Tibial nerve (tissue), 4 donors: ENCODE measurements at places on chromosomes 5 and 9.

GRCh38 chr9:105861972-105862371, 167.6 kb downstream of the TMEM38B start:
- DNase-seq: no peak

DNA sequence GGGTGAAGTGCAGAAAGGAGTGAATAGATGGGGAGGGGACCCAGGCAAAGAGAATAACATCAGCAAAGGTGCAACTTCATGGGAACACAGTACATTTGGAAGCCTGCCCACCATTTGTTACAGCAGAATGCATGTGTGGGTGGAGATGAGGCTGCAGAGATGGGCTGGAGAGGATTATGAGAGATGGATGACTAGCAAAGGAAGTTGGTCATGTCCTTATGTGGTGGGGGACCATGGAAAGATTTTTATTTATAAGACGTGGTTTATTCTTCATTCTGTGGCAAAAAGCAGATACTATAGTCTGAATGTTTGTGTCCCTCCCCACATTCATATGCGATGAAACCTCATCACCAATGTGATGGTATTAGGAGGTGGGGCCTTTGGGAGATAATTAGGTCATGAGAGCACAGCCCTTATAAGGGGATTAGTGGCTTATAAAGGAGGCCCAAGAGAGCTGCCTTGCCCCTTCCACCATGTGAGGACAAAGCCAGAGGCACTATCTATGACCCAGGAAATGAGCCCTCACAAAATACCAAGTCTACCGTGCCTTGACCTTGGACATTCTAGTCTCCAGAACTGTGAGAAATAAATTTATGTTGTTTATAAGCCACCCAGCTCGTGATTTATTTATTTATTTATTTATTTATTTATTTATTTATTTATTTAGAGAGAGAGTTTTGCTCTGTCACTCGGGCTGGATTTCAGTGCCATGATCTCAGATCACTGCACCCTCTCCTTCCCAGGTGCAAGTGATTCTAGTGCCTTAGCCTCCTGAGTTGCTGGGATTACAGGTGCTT, 483.7 kb downstream of the RAB3C start:
- DNase-seq: no peak

GRCh38 chr9:123757547-123757946, 172.4 kb downstream of the DENND1A start:
- DNase-seq: no peak

DNA sequence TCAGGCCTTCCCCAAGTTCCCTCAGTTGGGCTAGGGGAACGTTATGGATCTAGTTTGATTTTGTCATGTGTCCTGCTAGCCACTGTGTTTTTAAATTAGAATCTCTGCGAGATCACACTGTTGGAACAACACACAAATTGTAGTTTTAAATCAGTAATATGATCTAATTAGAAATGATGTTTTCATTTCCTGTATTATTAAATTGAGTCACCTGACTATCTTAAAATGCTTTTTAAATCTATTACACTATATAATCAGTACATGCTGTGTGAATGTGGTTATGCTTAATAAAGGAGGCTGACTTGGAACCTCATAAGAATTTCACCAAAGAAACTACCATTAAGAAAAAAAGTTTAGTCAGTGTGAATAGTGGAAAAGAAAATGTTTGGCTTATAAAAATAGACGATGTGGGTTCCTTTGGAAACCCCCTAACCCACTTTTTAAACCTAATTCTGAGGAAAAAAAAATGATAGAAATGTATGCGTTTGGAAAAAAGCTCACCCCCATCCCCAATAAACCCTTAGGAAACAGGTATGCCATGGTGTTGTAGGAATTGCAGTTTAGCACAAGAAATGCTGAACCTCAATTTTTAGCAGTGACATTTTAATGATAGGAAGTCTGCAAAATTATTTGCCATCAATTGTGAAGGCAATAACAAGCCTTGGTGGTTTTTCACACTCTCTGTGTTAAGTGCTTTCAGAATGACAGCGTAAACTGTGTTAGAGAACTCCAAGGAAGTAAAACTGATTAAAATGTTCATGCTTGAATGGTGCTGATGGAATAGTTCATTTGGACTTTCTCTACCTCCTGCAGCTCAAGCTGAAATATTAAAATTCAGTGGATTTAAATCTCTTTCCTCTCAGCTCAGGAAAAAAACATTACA, 59.0 kb downstream of the TLE4 start:
- no peak for DNase-seq

DNA sequence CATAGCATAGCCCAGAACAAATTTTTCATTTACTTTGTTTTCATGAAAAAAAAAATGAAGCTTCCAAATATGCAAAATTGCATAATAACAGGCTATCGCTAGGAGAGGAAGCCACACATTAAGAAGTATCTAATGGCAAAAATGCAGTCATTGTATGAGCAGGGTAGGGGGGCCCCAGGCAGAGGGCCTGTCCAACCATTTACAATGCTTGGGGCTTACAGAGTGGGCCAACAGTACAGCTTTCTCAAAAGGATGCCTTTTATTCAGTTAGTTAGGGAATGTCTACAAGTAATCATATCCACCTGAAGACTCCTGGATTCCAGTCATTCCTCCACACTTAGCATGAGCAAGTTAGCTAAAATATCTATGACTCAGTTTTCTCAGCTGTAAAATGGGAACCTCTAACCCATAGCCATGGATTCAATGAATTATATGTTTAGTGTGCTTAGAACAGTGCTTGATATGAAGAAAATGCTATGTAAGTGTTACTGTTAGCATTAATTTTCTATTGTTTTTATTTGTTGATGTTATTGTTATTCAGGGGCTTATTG, 117.7 kb downstream of the GAS1 start:
- no peak for DNase-seq

- no peak for DNase-seq
These were observed 180.8 kb downstream of the ASTN2 start for GRCh38 chr9:117234103-117234502.

DNA sequence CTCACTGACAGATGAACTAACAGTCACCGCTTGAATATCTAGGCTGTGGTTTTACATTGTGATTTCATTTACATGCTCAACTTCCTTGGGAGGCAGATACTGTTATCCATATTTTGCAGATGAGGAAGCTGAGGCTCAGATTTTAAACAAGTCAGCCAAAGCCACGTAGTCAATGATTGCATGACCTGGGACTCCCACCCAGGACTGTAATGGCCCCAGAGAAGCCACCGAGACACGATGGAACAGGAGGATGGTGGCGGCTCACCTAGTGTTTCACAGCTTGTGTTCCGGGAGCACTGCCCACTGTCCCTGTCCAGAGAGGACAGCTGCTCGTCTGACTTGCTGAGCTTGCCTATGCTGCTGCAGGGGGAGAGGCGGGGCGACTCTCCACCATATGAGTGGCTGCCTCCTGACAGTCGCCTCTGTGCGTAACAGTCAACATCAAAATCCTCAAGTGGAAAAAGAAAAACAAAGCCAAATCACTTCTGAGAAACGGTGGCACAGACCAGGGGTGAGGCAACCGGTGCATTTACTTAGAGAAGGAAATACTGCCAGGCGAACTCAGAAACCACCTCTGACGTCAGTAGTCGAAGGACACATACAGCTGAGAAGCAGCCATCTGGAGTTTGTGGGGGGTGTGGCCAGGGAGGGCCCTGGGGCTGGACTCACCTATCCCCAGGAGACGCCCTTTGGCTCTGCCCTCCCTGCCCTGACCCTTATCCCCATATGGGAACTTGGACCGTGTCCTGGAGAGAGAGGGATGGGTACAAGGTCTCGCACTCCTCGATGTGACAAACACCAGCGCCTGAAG, 82.5 kb downstream of the PRRT1B start:
- no peak for DNase-seq

DNA sequence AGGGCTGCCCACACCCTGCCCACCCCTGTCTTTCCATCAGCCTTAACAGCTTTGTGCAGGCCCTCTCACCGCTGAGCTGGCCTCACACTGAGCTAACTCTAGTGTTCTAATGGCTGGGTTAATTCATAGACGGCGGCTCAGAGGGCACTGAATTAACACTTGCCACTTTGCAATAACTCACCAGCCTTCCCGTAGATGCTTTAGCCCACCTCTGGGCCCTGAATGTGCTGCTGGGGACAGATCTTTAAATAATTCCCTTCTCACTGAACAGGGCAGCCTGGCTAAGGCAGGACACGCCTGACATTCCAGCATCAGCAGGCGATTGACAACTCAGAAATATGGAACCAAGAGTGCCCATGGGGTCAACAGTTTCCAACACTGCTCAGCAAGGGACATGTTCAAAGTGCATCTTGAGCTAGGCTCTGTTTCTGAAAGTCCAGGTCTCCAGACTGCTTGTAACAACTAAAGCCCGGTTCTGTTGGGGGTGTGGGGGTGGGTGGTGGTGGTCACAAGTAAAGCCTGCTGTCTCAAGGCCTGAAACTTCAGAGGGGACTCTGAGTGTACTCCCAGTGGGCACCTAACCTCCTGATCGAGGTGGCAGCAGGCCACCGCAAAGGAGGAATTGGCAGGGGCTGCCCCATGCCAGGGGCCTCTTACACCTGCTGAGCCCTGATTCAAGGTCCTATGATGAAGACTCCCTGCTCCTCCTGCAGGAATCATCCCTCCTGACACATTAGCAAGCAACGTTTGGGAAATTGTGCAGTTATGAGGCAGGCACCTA, 248.3 kb downstream of the FSTL4 start:
- DNase-seq: no peak

DNA sequence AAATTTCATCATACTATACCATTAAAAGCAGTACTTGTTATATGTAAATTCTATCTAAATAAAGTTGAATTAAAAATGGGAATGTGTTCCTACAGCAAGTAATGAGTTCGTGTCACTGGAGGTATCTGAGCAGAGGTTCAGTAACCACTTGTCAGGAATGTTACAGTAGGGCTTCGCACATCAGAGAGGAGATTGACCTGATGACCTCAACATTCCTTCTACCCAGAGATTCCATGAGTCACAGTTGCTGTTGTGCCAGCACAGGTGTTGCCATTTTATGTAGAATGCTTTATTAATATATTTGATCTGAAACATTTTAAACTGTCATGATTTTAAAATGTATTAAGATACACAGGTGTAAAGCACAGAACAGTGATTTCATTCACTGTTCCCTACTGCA, 60.3 kb downstream of the STX17 start:
- DNase-seq: no peak

DNA sequence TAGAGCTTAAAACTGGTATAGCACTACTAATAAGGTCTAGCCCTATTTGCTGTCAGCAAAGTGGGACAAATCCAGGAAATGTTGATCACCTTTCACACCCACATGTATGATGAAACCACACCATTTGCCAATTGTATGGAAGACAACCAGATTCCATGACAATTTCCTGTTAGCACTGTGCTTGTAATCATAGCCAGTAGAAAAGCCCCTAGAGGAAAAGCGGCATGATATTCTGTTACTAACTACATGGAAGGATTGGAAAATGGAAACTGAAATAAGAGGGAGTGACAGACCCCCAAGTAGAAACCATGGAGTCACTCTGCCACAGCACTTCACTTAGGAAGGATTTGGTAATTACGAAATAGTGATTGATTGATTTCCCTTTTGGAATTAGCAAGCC, 923 bp downstream of the SPATA6L start:
- no peak for DNase-seq

- no peak for DNase-seq
These were observed 20.6 kb upstream of the GPR150 start for GRCh38 chr5:95599252-95599651.

GRCh38 chr9:133441571-133441970, 18.2 kb upstream of the CACFD1 start:
- DNase-seq: no peak

GRCh38 chr5:121968910-121969607, 7.3 kb downstream of the SRFBP1 start:
- DNase-seq: no peak

DNA sequence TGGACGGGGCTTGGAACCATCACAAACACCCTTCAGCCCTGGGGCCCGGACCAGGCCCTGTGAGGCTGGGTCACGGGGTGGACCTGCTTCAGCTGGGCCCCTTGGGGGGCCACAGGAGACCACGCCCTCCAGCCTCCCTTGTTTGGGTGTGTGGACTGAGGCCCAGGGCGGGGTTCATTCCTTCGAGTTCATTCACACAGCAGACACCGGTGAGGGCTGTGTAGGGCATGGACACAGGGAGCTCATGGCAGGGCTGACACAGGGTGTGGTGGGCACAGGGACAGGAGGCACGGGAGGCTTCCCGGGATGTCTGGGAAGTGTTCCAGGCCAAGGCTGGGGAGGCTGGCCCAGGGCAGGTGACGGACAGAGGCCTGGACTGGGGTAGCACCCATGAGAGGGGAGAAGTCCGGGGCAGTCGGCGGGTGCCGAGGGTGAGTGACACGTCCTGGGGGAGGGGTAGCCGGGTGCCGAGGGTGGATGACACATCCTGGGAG, 8.9 kb downstream of the DNLZ start:
- no peak for DNase-seq

- no peak for DNase-seq
These were observed 24.0 kb downstream of the ZFR start for GRCh38 chr5:32420506-32420905.

DNA sequence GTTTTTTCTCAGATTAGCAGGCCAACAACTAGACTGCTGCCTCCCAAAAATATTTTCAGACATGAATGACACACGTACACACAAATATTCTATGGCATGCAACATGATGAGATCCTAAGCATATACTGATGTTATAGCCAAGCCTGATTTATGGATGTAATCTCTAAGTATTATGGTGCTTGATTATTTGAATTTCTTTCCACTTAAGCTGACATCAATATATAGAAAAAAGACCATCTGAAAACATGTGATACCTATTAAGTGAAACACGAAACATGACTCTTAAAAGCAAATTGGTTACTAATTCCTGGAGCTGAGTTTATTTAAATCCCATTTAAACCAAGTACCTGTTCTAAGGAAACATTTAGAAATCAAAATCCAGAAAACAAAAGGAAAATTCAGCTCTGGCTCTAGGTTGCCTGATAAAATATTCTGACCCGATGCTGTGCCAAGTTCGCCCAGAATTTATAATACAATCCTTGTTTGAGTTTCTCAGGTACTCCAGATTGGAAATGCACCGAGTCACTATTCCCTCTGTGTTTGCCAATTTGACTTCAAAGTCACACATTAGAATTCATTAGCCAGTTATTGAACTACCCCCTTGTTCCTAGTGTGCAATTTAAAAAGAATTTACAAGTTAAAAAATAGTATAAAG, 548.6 kb downstream of the CSNK1G3 start:
- no peak for DNase-seq

- DNase-seq: no peak
These were observed 27.1 kb downstream of the PRRX2 start for GRCh38 chr9:129692534-129692933.

DNA sequence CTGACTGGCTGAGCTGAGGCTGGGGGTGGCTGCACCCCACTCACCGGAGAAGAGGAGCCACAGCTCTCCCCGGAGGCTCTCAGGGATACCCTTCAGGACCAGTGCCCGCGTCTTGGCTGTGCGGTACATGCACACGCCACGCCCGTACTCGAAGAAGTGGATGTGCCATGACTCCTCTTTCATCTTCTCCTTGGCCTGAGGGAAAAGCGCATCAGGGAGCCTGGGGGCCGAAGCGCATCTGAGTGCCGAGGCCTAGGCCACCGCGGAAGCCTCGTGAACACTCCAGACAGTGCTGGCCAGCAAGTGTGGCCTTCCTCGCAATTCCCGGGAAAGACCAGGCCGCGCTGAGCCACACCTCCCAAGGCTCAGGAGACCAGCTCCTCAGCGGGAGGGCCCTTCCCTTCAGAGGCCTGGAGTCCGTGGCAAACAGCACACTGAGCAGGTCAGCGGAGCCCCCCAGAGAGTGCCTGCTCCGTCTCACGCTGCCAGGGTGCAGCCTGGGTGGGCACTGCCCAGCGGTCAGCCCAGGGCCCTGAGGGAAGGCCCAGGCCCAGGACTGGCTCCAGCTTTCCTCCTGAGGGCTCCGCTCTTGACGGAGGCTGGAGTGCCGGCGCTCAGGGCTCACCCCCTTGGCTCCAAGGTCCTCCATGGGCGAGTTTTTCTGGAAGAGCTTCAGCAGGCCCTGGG, 20.5 kb upstream of the MRNIP start:
- DNase-seq: no peak
